ENCODE measurements at places on chromosomes 11 and 22.

DNA sequence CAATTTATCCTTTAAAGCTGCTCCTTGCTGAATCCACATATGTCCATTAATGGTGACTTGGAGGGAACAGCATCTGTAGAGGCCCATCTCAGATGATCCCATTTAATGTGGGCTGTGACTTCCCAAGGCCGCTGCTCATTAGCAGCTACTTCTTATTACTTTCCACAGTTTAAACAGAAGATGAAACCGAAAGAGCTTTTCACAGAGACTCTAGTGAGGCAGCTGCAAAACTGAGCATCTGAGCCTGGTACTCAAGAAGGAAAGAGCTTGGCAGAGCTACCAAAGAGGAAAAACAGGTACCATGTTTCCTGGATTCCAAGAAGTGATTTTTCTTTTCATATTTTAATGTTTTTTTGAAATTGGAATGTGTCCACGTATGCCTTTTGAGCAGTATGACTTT is 110.5 kb upstream of the NARS2 start:
- DNase-seq, result no peak

- no peak for DNase-seq
Measured at GRCh38 chr11:126880872-126881271, 119.7 kb downstream of the KIRREL3 start.

DNA sequence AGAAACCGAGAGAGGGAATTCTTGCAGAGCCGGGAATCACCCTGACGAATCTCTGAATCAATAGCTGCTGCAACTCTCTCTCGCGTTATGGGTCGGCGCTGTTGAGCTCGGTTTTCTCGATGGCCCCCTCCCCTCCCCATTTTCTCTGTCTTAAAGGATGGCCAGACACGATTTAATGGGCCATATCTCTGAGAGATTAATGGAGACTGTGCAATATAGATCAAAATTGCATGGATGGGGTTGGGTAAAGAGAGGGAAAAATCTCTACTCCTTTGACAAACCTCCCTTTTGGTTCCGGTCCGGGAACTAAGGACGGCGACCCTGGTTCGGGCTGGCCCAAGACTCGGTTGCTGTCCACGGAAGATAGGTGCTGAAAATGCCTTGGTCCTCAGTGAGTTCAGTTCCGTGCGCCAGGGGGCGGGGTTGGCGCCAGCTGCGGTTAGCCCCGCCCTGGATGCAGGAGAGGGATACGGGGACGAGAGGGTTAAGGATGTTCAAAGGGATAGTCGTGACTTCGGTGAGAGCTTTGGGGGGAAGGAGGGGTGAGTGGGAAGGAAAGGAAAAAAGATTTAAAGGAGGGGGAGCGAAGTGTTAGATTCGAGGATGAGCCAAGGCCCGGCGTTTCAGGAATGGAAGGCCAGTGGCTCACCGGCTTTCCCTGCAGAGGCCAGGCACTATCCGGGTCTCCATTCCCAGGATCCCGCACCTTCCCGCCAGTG is 103.6 kb upstream of the HSD17B12 start:
- DNase-seq, result peak; percentile 55

GRCh38 chr11:134958336-134958640 is 546.2 kb upstream of the B3GAT1 start:
- DNase-seq, result no peak

GRCh38 chr22:25091458-25091857 is 108.2 kb upstream of the CRYBB3 start:
- DNase-seq, result no peak

DNA sequence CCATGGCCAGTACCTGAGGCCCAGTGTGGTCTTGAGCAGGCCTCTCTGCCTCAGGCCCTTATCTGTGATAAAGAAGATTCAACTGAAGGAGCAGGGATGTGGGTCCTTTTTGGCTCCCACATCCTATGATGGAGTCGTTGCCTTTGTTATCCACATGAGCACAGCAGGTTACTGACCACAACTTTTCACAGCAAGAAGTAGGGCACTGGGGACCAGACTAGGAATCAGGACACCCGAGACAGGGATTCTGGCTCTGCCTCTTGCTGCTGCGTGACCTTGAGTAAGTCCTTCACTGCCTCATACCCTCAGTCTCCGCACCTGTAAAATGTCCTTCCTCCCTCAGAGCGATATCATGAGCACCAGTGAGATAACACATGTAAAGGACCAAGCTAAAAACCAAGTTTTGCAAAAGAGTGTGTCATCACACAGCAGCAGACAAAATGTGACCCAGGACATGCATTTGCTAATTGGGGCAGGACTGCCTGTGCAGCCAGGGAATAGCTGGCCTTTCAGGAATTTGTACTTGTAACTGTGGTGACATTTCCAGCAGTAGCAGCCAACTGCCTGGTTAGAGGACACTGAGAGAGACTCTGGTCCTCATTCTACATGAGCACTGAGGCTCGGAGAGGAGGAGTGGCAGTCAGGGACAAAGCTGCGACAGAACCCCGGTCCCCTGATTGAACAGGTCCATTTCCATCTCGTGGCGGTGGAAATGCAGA is 13.2 kb upstream of the SMIM35 start:
- no peak for DNase-seq

- no peak for DNase-seq
Measured at GRCh38 chr11:27408246-27408800, 45.3 kb upstream of the CCDC34 start.

DNA sequence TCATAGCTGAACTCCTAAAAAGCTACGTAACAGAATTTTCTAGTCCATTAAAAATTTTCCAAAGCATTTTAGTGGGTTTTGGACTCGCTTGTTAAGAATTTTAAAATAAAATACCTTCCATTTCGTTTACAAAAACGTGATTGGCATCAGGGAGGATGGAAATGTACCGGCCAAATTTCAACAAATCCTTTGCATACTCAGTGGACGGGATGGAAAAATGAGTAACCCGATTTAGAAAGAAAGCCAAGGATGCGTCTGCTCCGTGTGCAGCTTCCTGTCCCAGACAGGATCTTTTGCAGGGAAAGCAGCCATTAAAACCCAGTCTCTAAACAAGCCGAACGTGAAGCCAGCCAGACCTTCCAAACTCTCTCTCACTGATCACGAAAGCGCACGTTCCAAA is 15.6 kb downstream of the TMEM184B start:
- DNase-seq, result peak; percentile 71

GRCh38 chr11:8229299-8230177 is 34.1 kb downstream of the LMO1 start:
- peak; percentile 34 for DNase-seq

DNA sequence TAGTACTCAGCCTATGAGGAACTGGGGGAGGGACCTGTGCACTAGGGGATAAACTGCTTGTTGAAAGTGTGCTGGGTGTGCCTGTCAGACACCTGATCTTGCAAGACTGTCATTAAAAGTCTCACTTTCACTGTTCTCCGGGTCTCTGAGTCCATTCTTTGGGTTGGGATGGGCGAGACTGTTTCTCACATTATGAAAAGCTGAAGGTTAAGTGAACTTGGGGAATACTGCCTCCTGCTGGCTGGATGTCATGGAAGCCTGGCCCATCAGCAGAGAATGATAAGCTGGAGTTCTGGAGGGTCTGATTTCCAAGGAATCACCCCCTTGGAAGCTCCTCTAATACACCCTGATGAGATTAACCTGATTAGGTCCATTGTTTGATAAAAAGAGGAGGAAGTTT is 9.0 kb upstream of the VPREB1 start:
- no peak for DNase-seq

GRCh38 chr11:118791961-118792569 is 1.1 kb upstream of the DDX6 start:
- DNase-seq, result no peak

- DNase-seq, result no peak
Measured at GRCh38 chr11:70828593-70829082, 423.7 kb downstream of the SHANK2 start.

- no peak for DNase-seq
Measured at GRCh38 chr11:119476666-119477331, 53.8 kb upstream of the THY1 start.

- no peak for DNase-seq
Measured at GRCh38 chr22:41636467-41636866, 15.4 kb downstream of the XRCC6 start.

- no peak for DNase-seq
Measured at GRCh38 chr11:87871056-87871455, 304.2 kb downstream of the RAB38 start.

DNA sequence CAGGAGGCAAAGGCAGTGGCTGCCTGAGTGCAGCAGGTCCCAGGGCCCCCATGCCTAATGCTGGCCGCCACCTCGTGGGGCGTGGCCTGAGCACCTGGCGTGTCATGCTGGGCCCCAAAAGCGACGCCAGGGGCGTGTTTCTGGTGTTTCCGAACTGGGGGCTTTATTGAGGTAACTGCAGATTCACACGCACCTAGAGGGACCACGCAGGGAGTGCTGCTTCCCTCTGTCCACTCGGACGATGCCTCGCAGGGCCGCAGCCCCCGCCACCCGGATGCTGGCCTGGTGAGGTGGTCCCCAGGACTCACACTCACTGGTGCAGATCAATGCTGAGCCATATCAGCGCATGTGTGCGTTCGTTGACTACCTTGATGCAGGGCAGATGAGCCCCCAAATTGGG is 736.2 kb downstream of the BRD1 start:
- DNase-seq, result no peak

- DNase-seq, result no peak
Measured at GRCh38 chr11:61298663-61299244, 3.6 kb upstream of the VWCE start.

Measured in fibroblast of skin of right quadriceps (primary cell).